ENCODE measurements at places on chromosomes 6 and 20. TPM values are rescaled to one million over a fixed set of nuclear protein-coding genes. Genes with fewer than 3 reads are reported as not detected.

Gene CST1
- 1.1 TPM for total RNA-seq

Gene STK4
- 12.3 TPM for total RNA-seq

Gene WFDC10B
- not detected for total RNA-seq

Gene RIPPLY2
- 0.46 TPM for total RNA-seq

Gene ZC2HC1B
- total RNA-seq, result not detected

Gene SRMS
- not detected for total RNA-seq

Gene SPEF1
- 2.5 TPM for total RNA-seq

Gene MYLIP
- total RNA-seq, result 3.2 TPM

Gene TNFRSF21
- 24.6 TPM for total RNA-seq

Gene EPPIN
- not detected for total RNA-seq

Gene B3GALT4
- total RNA-seq, result 0.93 TPM

Gene DDRGK1
- 96.9 TPM for total RNA-seq

Gene MCHR2
- total RNA-seq, result not detected

Gene TCP11
- total RNA-seq, result not detected

Gene CALHM4
- total RNA-seq, result not detected

Gene EDN3
- 0.72 TPM for total RNA-seq

Gene COL20A1
- 0.57 TPM for total RNA-seq

Gene DYNLRB1
- total RNA-seq, result 227 TPM

Gene NPEPL1
- 36.0 TPM for total RNA-seq

Gene LGSN
- total RNA-seq, result 3.3 TPM

Gene MDFI
- 0.92 TPM for total RNA-seq

Gene F13A1
- not detected for total RNA-seq

Gene BNIP5
- total RNA-seq, result not detected

Gene PEDS1
- 53.5 TPM for total RNA-seq

Gene HRH3
- 0.03 TPM for total RNA-seq

Gene FAM83C
- total RNA-seq, result 0.06 TPM

Gene OPRL1
- total RNA-seq, result 0.78 TPM

Gene DOK5
- 0.05 TPM for total RNA-seq

Gene SLX4IP
- 2.4 TPM for total RNA-seq

Gene DSTN
- total RNA-seq, result 688 TPM

Gene TCF21
- 0.08 TPM for total RNA-seq

Gene NAPB
- total RNA-seq, result 3.2 TPM

Gene BACH2
- total RNA-seq, result 0.70 TPM

Gene TPX2
- 98.2 TPM for total RNA-seq

Gene TRDN
- total RNA-seq, result not detected

Gene MLIP
- total RNA-seq, result not detected

Gene BPIFA3
- not detected for total RNA-seq

Gene DEFB118
- not detected for total RNA-seq

Gene ADGRF4
- 9.6 TPM for total RNA-seq

Gene CRISP2
- not detected for total RNA-seq

Gene BANF2
- not detected for total RNA-seq

Gene PGC
- not detected for total RNA-seq

Gene RAMACL
- total RNA-seq, result 0.20 TPM

Gene MYMX
- not detected for total RNA-seq

Gene CRIP3
- 1.1 TPM for total RNA-seq

Gene DEFB123
- total RNA-seq, result not detected

Gene SGK2
- 7.5 TPM for total RNA-seq

Gene WASF1
- 9.8 TPM for total RNA-seq

Gene HSPA12B
- 0.35 TPM for total RNA-seq

Gene C6orf15
- total RNA-seq, result not detected

Gene ENPP5
- total RNA-seq, result not detected

Gene RPP40
- total RNA-seq, result 23.9 TPM

Gene C6orf52
- 1.1 TPM for total RNA-seq

Gene NHLRC1
- 1.9 TPM for total RNA-seq

Gene NKX2-2
- not detected for total RNA-seq

Gene SLC25A27
- total RNA-seq, result 0.36 TPM

Gene L3MBTL1
- total RNA-seq, result 1.9 TPM

Gene GPR63
- 0.60 TPM for total RNA-seq

Data from A549 treated with CORT108297 at 1 μM for 4 hours (cell line).